SK-N-MC (cell line): ENCODE measurements at places on chromosomes 5 and 9.

- DNase-seq, result no peak
Measured at GRCh38 chr9:27519466-27520465, 4.3 kb upstream of the IFNK start.

DNA sequence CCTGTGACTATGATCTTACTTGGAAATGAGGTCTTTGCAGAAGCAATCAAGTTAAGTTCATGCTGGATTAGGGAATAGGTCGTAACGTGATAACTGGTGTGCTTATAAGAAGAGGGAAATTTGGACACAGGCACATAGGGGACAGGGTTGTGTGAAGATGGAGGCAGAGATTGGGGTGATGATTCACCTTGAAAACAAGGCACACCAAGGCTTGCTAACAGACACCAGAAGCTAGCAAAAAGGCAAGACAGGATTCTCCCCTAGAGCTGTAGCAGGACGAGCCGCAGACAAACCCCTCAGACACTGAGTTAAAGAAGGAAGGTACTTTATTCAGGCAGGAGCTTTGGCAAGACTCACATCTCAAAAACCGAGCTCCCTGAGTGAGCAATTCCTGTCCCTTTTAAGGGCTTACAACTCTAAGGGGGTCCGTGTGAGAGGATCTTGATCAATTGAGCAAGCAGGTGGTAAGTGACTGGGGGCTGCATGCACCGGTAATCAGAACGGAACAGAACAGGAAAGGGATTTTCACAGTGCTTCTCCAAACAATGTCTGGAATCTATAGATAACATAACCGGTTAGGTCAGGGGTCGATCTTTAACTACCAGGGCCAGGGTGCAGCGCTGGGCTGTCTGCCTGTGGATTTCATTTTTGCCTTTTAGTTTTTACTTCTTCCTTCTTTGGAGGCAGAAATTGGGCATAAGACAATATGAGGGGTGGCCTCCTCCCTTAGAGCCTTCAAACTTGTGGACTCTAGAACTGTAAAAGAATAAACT is 57.5 kb upstream of the S1PR3 start:
- DNase-seq, result no peak

DNA sequence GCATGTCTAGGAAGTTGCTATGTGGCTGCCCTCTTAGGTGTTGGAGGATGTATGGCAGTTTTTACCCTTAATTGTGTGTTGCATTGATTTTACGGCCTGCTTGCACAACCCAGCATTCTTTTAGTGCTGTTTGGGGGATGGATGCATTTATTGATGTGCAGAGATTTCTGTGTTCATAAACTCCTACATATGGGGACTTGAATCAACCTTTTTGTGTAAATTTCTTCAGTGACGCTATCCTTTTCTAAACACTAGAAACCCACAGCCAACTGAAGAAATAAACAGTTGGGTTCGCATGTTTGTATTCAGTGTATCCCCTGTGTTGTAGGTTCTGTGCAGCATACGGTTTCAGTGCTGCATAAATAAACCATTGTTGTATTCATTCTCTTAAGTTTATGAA is 263.7 kb downstream of the RASEF start:
- no peak for DNase-seq

DNA sequence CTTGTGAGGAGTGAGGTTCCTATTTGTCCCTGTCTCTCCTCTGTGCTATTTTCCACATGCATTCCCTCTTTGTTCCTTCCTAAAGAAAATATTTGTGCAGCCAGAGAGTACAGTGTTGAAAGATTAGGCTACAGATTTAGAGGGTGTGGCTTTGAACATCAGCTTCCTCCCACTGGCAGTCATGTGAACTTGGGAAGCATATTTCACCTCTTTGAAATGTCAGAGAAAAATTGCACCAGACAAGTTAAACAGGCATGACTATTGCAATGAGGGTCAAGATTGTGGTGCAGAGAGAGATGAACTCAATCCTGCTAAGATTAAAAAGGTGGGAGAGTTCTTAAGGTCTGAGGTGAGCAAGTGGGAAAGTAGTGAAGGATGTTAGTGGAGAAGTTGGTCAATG is 641.0 kb downstream of the DNAH5 start:
- no peak for DNase-seq
